HFF-Myc (cell line): ENCODE measurements at places on chromosomes 4 and X.

GRCh38 chr4:38563707-38564495, 100.1 kb upstream of the KLF3 start:
- DNase-seq, result no peak

DNA sequence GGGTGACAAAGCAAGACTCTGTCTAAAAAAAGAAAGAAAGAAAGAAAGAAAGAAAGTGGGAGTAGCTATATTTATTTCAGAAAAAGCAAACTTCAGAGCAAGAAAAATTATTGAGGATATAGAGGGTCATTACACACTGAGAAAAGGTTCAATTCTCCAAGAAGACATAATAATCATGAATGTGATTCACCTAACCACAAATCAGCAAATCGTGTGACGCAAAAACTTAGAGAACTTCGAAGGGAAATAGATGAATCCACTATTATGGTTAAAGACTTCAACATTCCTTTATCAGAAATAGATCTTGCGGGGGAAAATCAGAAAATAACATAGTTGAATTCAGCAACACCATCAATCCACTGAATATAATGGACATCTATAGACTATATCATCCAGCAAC, 219.3 kb upstream of the LDB2 start:
- no peak for DNase-seq

DNA sequence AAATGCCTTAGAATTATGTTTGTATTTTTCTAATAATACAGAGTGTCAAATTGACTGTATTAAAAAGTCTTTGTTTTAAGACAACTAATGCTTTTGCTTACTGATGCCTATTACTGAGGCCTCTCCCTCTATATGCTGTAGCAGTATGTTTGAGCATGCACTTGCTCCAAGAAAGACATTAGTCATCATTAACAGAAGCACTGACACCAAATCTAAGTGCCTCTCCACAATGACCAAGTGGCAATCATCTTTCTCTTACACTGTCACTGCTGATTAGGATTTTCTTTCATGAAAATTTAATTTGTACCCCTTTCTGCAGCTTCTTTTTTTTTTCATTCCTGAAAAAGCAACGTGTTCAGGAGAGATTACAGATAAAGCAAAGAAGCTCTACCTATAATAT, 11.1 kb upstream of the MAB21L2 start:
- no peak for DNase-seq

DNA sequence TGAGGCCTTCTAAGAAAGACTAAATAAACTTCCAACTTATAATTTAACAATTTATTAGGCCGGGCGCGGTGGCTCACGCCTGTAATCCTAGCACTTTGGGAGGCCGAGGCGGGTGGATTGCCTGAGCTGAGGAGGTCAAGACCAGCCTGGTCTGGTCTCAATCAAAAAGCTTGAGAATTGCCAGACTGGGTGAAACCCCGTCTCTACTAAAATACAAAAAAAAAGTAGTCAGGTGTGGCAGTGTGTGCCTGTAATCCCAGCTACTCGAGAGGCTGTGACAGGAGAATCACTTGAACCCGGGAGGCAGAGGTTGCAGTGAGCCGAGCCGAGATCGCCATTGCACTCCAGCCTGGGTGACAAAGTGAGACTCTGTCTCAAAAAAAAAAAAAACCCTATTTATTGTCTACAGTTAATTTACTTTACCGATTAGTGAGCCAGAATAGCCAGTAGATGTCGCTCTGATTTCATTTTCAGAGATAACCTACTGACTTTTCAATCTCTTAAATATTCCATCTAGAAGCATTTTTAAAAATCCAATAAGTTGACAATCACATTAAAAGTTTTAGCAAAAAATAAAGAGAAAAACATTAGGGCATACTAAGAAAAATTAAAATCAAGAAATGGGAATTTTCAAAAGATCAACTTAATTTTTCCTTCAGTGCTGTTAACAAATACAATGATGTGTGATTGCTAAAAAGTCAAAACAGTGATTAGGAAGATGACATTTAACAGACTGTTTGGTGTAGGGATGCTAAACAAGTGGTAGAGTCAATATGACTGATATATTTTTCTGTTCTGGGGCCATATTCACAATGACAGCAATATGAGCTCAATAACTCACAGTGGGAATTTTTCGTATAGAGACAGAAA, 4.3 kb upstream of the SHROOM3 start:
- peak; percentile 37 for DNase-seq

- no peak for DNase-seq
Measured at GRCh38 chr4:16472537-16472936, 246.3 kb upstream of the TAPT1 start.

DNA sequence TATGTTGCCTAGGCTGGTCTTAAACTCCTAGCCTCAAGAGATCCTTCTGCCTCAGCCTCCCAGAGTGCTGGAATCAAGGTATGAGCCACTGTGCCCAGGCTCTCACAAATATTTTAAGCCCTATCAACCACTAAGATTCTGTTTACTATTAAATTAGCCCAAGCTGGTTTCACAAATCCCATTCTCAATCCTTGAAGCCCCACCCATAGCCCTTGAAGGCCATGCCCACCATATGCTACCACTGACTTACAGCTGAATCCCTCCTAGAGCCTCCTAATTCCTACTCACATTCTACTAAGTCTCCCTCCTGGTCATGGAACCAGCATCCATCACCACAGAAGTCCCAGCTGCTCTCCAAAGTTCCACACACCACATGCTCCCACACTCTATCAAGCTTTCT, 9.7 kb downstream of the GRIPAP1 start:
- no peak for DNase-seq

DNA sequence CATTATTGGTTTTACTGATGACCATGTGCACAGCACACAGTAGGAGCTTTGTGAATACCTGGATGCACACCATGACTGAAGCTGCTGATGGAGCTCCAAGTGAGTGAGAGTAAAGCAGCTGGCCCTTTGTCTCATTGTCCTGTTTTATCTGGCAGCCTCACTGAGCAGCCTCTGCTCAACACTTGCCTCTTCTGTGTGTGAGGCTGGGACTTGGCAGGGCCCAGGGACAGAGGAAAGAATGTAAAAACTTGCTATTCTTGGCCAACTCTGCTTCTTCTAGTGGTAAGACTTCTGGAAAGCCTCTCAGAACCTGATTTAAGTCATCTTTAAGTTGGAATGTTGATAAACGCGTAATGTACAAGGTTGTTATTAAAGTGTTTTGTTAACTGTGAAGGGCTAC, 61.4 kb downstream of the BEX1 start:
- DNase-seq, result no peak

- no peak for DNase-seq
Measured at GRCh38 chrX:153984351-153985178, 12.0 kb downstream of the TMEM187 start.

DNA sequence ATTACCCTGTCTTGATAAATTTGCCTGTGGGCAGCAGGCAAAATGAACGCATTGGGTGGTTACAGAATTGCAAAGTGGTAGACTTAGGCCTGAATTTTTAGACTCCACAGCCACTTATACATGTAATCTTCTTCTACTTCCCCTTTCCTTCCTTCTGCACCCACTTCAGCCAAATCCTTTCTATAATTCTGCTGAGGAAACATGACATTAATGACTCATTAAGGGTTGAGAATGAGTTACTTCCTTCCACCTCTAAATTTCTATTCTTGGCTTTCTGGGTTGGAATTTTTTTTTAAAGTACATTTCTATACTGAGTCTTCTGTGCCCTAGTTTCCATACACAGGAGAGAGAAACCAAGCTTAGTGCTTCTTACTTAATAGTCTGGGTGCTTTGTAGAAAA, 10.1 kb downstream of the PAPSS1 start:
- DNase-seq, result no peak

DNA sequence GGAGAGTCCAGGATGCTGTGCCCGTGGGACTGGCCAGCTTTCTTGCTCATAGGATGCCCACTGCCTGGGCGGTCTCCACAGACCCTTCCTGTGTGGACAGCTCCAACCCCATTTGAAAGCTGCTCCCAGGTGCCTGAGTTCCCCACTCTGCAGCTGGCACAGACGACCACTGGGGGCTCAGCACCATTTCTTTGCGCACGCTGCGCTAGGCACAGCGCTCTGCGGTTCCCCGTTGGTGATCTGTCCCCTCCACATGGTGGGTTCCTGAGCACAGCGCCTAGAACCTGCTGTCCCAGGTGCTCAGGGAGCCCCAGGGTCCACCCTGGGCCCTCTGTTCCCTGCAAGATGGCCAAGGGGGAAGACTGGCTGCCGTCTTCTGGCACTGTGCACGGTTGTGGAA, 45.4 kb upstream of the AFAP1 start:
- DNase-seq, result no peak

GRCh38 chr4:175109933-175110332, 191.8 kb downstream of the ADAM29 start:
- DNase-seq, result no peak

GRCh38 chrX:134604701-134605311, 53.5 kb downstream of the PLAC1 start:
- no peak for DNase-seq

GRCh38 chrX:625137-625691, 5.4 kb upstream of the SHOX start:
- DNase-seq, result no peak

DNA sequence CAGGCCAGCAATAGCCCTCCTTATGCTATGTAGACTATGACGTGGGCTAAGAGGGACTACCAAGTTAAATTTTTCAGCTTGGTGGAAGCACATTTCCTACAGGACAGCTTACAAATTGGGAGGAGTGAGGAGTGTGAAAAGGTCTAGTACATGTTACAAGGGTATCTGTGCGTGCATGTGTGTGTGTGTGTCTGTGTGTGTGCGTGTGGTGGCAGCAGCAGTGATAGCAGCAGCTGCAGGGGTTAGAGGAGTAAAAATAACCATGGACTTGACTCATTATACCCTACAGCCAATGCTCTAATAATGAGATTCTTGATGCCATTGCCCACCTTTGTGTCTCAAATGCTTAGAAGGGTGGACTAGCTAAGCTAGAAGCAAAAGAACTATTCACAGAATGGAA, 88.6 kb downstream of the SLC9A7 start:
- DNase-seq, result no peak

- no peak for DNase-seq
Measured at GRCh38 chrX:74449322-74449936, 28.1 kb downstream of the SLC16A2 start.

GRCh38 chr4:5267408-5267807, 216.1 kb downstream of the STK32B start:
- no peak for DNase-seq

GRCh38 chrX:139126493-139126892, 404.0 kb upstream of the F9 start:
- DNase-seq, result no peak

GRCh38 chr4:8351931-8352367, 82.4 kb downstream of the HTRA3 start:
- no peak for DNase-seq

- DNase-seq, result no peak
Measured at GRCh38 chrX:109911046-109911445, 91.9 kb upstream of the TMEM164 start.

GRCh38 chr4:8331575-8331955, 62.0 kb downstream of the HTRA3 start:
- DNase-seq, result no peak

GRCh38 chrX:9227276-9227675, 193.3 kb upstream of the FAM9B start:
- DNase-seq, result no peak

GRCh38 chr4:150950657-150951288, 64.3 kb downstream of the LRBA start:
- no peak for DNase-seq

DNA sequence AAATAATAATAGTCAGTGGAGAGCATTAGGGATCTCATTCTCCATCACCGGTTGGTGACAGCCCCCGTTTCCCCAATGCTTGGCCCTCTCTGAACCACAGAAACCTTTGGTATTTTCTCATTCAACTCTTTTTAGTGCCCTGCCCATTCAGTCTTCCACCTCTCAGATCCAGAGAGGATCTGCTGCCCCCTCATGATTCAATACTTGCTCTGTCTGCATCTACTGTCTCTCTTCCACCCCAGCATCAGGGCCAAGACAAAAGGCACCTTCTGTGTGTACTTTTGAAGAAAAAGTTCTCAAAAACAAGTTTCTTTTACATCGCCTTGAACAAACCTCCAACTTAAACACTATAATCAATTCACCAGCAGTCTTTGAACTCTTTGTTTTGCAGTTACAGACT, 19.3 kb downstream of the CLTRN start:
- no peak for DNase-seq

- no peak for DNase-seq
Measured at GRCh38 chr4:26819478-26820095, 41.1 kb upstream of the STIM2 start.

DNA sequence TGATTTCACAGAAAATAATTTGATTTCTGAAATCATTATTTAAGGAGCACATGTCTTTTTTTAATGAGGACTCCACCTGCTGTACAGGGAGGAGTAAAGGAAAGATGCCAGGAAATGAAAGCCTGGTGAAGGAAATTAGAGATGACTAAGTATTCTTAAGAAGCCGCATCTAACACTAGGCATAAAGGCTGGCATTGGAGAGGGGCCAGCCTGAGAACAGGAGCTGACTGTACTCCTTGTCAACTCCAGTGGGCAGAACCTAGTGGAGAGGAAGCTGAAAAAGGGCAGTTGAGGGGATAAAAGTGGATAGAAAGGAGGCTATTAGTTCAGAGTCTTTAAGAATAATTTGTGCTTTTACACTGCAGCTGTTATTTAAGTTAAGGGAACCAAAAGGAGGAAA, 393.0 kb downstream of the PPP1R2C start:
- DNase-seq, result no peak

- DNase-seq, result no peak
Measured at GRCh38 chr4:23779839-23780238, 110.0 kb downstream of the PPARGC1A start.

DNA sequence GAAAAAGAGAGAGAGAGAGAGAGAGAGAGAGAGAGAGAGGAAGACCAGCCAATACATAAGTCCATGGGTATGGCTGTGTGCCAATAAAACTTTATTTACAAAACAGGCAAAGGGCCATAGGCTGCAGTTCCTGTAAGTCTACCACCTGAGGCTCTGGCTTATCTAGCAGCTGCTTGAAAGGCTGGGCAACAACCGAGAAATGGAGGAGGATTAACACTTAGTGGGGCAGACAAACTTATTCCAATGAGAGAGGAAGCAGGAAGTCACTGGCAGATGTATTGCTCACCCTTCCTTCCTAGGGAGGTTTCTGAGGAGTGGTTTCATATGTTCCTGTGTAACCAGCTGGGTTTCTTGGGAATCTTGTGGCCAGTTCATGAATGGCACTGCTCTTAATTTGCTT, 4.7 kb upstream of the GPR143 start:
- DNase-seq, result no peak

GRCh38 chrX:149531599-149531998, 9.2 kb upstream of the EOLA1 start:
- no peak for DNase-seq

DNA sequence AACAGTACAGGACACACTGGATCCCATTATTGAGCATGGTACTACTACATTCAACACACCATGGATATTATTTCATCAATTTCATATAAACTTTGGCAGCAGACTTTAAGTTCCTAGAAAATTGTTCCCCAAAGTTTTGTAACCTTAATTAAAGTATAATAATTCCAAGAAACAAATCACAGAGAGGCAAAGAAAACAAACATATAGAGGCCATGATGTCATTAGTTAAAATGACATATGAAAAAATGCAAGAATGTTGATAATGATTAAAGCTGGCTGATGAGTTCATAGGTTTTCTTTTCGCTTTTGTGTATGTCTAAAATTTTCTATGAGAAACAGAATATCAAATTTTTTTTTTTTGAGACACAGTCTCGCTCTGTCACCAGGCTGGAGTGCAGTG, 26.8 kb downstream of the LRBA start:
- DNase-seq, result no peak
